ENCODE measurements at places on chromosomes 5 and 9.

DNA sequence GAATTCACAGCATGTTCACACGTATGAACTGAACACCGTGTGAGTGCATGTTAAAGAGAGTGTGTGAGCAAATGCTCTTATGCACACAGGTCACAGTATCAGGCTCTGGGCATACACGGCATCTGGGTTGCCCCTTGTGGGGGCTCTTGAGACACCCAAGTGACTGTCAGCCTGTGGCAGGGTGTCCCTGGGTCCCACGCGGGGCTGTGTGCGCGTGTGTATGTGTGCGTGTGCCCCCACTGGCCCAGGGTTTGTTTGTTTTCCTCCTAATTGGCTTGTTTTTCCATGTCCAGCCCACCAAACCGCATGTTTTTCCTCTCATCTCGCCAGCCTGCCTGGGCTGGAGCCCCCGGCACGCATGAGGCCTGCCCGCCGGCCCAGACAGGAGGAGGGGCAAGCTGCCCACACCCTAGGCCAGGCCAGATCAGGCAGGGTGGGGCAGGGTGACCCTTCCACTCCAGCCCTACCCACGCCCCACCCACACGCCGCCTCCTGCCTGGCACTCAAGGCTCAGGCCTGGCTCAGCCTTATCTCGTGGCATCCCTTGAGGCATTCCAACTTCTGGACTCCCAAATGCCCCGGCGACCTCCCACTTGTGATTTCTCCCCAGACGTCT lies 28.8 kb downstream of the CNTFR start:
- DNase-seq, result no peak

GRCh38 chr5:123819386-123819785 lies 307.4 kb downstream of the CSNK1G3 start:
- no peak for DNase-seq

GRCh38 chr9:96425500-96426169 lies 7.5 kb upstream of the ZNF367 start:
- DNase-seq, result no peak

- no peak for DNase-seq
Measured at GRCh38 chr5:82406205-82406773, 128.1 kb upstream of the RPS23 start.

DNA sequence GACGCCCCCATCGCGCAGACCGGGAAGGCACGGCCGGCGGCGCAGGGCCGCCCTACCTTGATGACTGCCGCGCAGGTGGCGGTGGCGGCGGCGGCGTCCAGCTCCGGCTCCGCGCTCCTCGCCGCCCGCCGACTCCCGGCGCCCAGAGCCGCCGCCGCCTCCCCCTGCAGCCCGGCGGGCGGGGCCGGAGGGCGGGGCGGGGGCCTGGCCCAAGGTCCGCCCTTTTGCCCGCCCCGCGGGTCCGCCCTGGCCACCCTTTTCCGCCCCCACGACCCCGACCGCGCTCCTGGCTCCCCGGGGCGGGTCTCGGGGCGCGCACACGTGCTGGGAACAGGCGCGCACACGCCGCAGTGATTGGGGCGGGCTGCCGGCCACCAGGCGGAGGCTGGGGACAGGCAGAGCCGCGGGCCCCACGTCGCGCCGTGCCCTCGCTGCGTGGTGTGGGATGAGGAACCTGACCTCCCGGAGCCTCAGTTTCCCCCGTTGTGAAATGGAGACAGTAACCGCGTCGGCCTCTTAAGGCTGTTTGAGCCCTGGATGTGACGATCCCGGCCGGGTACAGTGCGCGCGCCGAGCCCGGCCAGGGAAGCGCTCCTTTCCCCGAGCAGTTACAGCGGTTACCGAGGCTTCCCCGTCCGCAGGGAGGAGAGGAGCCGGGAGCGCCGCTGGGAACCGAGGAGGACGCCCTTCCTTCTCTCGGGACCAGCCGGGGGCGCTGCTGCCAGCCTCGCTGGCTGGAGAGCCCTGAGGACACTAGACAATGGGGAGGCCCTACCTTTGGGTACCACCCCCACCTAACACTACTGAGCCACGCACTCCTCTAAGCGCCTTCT lies at the start of gene CORO2A:
CORO2A (minus strand) TSS at position 135 of the 833 bp plus-strand sequence. CDS start 34,977 bp downstream, outside the sequence.
- DNase-seq, result peak; percentile 72

- no peak for DNase-seq
Measured at GRCh38 chr5:62281411-62281810, 24.6 kb upstream of the KIF2A start.

DNA sequence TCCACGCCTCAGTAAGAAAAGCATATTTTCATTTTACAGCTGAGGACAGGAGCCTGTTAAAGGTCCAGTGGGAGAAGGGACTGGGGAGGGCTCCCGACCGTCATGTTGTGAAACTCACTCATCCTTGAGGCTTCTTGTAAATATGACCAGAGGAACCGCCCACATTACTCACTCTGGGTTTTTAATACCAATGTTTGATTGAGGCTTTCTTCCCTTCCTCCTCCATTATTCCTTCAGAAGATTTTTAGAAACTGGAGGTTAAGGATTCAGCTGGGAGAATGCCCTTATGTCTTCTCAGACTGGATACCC lies 61.4 kb upstream of the GLRX start:
- no peak for DNase-seq

GRCh38 chr5:18393565-18394442 lies 759.5 kb downstream of the TAF11L14 start:
- no peak for DNase-seq

DNA sequence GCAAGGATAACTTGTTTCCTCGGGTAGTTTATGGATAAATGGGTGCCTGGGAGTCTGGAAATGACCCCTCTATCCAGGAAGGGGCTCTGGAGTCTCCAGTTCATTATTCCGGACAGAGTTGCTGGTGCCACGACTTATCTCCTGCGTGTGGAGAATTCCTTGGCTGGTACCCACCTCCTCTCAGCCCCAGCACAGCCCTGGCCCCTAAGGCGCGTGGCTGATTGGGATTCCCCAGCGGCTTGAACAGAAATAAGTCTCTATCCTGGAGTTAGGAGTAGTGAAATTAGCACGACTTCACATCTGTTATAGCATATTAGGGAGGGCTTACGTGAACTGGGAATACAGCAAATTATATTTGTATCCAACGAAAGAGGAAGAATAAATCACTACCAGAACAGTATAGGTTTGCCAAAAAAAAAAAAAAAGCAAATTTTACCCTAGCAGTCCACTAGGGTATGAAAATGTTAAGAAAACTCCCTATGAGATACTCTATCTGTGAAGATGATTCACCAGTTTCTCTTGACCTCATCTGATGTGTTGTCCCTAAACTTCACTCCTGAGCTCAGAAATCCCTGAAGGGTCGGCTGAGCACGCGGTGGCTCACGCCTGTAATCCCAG lies 172.5 kb upstream of the OTULINL start:
- DNase-seq, result no peak

GRCh38 chr5:66945389-66946349 lies 250.9 kb downstream of the CD180 start:
- no peak for DNase-seq

GRCh38 chr5:147310059-147310704 lies 75.4 kb downstream of the STK32A start:
- no peak for DNase-seq

- DNase-seq, result no peak
Measured at GRCh38 chr5:134534726-134535110, 9.2 kb downstream of the JADE2 start.

DNA sequence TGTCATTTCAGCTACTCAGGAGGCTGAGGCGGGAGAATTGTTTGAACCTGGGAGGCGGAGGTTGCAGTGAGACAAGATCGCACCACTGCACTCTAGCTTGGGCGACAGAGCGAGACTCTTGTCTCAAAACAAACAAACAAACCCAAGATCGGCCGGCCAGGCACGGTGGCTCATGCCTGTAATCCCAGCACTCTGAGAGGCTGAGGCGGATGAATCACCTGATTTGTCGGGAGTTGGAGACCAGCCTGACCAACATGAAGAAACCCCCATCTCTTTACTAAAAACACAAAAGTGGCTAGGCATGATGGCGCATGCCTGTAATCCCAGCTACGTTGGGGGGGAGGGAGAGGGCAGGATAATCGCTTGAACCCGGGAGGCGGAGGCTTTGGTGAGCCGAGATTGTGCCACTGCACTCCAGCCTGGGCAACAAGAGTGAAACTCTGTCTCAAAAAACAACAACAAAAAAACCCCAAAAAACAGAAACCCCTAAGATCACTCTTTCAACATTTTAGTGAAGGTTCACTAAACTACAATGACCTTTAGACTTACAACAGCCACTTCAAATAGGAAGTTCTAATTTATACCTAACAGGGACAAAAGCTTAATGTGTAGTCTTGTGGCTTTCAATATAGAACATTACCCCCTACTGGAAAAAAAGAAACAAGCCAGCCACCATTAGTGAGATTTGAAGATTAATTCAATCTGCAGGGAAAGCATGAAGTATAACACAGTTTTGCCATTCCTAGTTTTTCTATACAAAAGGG lies 7.0 kb downstream of the HSPA9 start:
- DNase-seq, result no peak

DNA sequence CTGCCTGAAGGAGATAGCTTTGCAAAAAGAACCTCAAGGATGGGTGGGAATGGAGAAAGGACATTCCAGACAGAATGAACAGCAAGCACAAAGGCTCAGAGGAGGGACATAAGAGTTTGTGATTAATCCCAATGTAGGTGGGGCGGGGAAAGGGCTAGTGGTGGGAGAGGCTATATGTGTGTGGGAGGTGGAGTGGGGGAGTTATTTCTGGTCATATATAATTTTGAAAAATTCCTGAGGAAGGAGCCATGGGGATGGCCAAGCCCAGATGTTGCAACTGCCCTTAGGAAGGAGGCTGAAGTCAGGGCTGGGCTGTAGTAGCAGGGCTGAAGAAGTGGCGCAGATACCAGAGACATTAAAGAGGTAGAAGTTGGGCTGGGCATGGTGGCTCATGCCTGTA lies 13.4 kb upstream of the CCL27 start:
- no peak for DNase-seq

DNA sequence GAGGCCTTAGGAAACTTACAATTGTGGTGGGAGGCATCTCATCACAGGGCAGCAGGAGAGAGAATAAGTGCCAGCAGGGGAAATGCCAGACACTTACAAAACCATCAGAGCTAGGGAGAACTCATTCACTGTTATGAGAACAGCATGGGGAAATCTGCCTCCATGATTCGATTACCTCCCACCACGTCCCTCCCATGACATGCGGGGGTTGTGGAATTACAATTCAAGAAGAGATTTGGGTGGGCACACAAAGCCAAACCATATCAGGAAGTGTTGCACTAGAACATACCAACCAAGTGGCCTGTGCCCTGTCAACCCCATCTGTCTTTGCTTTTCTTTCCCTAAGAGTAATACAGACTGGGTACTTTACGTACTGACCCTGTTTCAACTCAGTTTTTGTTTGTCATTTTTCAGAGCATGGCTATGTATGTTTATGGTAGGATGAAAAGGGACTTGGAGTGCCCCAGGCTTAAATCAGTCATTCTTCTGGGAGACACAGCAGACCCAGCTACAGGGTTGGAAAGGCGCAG lies 58.3 kb upstream of the TGFBR1 start:
- DNase-seq, result no peak

DNA sequence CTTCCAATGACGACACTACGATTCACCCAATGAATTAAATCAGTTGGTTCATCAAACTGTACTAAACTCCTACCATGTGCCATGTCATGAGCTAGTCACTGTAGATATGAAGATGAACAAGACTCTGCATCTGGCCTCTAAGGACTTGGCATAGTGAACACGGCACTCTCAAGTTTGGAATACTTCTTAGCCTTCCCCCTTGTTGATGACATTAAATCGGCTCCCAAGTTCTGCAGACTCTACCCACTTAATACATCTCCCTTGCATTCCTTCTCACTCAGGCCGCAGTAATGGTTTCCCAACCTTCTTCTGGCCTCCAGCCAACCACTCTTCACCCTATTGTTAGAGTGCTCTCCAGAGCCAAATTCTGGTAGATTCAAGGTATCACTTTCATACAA lies 184.7 kb downstream of the MAPKAP1 start:
- no peak for DNase-seq

- DNase-seq, result no peak
Measured at GRCh38 chr5:1429496-1429895, 15.7 kb downstream of the SLC6A3 start.

DNA sequence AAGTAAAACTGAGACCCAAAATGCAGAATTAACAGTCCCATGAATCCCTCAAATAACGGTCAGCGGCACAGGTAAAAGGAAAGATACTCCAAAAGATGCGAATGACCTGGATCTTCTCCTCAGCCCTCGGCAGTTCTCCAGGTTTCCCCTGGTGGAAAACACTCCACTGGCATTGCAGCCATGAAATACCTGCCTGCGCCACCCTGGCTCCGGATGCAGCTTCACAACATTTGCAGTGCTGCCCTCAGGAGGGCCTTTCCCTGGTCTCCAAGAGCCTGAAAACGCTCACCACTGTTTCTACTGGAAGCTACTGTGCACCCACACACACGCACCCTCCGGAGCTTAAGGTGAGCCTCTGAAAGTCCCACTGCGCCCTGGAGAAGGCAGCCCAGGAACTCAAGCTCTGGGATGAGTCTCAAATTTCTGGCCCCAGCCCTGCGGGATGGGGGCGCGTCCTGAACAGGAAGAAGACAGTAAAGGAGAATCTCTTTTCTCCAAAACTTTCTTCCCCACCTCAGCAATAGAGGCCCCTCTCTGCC lies 612 bp downstream of the UGT3A2 start:
- no peak for DNase-seq

DNA sequence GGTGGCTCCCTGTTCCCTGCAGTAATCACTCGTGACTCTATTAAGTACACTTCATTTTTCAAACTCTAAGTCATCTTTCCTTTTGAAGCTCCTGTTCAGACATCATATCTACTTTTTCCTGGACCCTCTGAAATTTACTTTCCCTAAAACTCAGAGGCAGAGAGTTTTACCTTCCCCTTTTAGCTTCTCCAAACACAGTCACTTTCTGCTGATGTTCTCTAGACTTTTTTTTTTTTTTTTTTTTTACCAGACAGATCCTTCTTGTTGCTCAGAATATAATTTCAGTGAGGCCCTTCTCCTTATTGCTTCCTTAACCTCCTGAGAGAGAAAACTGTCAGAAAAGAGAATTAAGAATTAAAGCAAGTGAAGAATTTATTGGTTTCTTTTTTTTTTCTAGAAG lies 86.6 kb upstream of the LRRTM2 start:
- no peak for DNase-seq

- no peak for DNase-seq
Measured at GRCh38 chr9:8489835-8490234, 690.3 kb upstream of the DMAC1 start.

GRCh38 chr5:30574761-30575160 lies 618.7 kb upstream of the CDH6 start:
- no peak for DNase-seq

GRCh38 chr5:112061666-112062065 lies 304.7 kb upstream of the NREP start:
- no peak for DNase-seq

GRCh38 chr9:28926306-28926705 lies 1353.0 kb upstream of the C9orf72 start:
- DNase-seq, result no peak

- no peak for DNase-seq
Measured at GRCh38 chr9:70438341-70438928, 24.0 kb upstream of the KLF9 start.
